ENCODE measurements at places on chromosomes 3 and 15.

DNA sequence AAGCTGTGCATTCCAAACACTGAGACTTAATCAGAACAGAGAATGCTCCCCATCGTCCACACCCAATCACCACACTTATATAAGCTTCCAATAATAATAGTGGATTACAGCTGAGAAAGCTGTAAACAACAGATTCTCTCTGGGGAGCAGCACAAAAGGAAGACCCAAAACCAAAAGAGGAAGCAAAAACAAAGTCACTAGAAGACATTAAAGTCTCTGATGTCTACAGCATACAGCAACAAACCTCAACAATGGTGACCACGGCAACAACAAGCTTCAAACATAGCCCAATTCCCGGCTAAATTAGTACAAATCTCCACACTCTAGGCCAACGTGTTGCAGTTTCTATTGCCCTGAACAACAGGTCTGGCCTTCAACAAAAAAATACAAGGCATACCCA, 37.7 kb downstream of the ZDHHC23 start:
- no peak for DNase-seq

- DNase-seq: no peak
These were observed 60.2 kb upstream of the ARHGEF26 start for GRCh38 chr3:154061001-154061370.

- DNase-seq: no peak
These were observed 62.6 kb downstream of the AKAP13 start for GRCh38 chr15:85443046-85443445.

DNA sequence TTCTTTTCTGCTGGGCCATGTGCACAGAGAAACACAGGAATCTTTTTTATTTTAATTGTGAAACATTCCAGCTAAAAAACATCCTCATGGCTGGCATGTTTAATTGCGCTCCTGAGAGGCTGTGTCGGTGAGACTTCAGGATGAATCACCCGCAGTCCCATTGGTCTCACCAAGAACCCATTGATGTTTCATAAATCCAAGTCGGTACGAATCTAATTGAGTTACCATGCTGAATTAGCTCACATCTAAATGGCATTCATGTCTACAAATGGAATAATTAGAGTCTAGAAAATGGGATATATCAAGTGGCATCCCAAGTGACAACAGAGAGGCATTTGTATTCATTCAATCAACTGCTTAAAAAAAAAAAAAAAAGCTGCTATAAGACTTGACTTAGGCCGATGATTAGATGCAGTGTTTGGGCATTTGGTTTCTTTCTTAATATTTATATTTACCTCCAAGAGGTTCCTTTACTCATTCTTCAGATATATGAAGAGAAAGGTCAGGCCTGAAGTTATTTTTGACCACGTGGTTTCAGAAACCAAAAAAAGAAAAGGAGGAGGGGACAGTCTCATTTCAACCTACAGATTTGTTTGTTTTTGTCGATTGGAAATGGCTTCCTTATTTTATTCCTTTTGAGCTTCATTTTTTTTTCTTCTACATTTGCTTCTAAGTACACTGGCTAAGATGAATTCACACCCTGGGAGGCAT, 79.1 kb upstream of the FOXB1 start:
- DNase-seq: no peak

DNA sequence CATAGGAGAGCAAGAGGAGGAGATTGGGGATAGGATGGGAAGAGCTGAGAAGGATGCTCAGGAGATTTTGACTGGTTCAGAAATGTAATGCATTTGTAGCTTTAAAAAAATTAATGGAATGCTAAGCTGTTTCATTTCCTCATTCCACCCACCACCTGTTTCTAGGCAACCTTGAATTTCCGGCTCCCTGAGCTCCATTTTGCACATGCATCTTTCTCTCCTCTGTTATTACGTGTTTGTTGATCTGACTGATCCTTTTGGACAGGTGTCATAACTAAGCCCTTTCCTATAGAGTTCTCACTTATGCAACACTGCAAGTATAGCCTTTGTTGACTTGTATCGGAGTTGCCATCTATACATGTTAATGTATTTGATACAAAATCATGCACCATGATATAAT, 4.3 kb downstream of the TMPRSS7 start:
- DNase-seq: no peak

DNA sequence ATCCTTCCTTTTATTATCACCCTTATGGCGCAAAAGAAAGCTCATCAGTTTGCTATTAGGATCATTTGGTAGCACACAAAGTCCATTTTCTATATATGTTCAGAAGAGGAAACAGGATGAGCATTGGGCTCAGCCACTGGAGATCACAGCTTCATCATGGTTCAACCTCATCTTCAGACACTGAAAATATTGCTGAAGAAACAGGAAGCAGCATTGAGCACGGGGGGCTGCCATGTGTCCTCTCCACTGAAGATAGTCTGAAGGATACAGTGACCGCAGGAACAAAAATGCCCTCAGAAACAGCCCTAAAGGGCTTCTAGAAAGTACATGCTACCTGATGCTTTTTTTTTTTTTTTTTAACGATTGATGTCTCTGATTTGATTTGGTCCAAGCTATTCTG, 835.3 kb upstream of the CFAP20DC start:
- DNase-seq: no peak

GRCh38 chr15:71780115-71780976, 30.0 kb upstream of the NR2E3 start:
- peak; percentile 68 for DNase-seq

DNA sequence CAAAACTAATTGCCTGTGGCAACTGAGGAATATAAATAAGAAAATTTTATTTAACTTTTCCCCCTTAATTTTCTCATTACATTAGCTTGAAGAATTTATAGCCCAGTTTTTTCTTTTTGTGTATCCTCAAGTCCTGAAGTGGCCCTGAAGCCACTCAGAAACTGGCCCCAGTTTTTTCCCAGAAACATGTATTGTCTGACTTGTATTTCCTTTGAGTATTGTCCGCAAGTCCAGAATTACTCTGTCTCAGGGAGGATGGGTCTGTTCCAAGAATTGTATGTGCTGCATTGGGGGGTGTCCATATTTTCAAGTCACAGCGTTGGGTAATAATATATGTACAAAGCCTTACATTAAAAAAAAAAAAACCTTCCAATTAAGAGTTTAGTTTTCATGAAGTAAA, 149.7 kb upstream of the IL12A start:
- no peak for DNase-seq

GRCh38 chr3:80261082-80261481, 493.3 kb upstream of the ROBO1 start:
- DNase-seq: no peak

DNA sequence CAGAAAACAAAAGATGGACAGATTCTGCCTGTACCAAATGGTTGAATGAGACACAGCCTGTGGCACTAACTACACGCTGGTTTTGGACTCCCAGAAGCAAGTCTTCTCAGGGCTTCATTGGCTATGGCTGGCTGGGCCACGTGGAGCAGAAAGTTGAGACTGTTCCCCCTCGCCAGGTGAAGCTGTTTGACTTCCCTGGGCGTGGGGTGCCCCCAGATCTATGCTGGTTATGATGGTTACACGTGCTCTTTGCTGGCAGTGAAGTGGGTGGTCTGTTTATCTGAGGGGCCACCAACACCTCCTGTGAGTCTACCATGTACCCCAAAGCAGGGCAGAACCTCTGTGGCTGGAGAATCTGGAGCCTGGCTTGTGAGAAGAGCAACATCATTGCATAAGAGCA, 60.3 kb upstream of the EPHA6 start:
- no peak for DNase-seq

DNA sequence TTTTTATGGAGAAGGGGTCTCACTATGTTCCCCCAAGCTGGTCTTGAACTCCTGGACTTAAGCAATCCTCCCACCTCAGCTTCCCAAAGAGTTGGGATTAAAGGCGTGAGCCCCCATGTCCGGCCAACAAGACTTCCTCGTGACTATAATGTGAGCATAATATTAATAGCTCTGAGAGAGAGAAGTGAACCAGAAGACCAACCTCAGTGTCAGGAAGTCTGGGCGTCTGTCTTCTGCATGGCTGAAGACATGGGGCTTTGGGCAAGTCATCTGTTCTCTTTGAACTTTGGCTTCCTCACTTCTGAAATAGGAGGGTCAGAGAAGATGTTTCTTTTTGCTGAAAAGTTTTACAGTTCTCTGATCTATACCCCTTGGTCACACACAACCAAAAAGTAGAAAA, 92.1 kb downstream of the SLC49A4 start:
- no peak for DNase-seq

- DNase-seq: no peak
These were observed 57.5 kb downstream of the MAGEF1 start for GRCh38 chr3:184654375-184654774.

- no peak for DNase-seq
These were observed 58.1 kb upstream of the MEF2A start for GRCh38 chr15:99507504-99508310.

DNA sequence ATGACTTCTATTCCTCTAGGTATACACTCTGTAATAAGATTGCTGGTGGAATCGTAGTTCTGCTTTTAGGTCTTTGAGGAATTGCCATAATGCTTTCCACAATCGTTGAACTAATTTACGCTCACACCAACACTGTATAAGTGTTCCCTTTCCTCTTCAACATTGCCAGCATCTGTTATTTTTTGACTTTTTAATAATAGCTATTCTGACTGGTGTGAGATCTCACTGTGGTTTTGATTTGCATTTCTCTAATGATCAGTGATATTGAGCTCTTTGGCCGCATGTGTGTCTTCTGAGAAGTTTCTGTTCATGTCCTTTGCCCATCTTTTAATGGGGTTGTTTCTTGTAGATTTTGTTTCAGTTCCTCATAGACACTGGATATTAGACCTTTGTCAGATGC, 12.8 kb downstream of the NXPE3 start:
- DNase-seq: no peak

GRCh38 chr3:187694801-187695200, 7.6 kb downstream of the RTP2 start:
- DNase-seq: no peak

GRCh38 chr3:190013943-190014924, 106.5 kb downstream of the P3H2 start:
- no peak for DNase-seq

GRCh38 chr3:185561958-185562357, 9.6 kb upstream of the LIPH start:
- no peak for DNase-seq

DNA sequence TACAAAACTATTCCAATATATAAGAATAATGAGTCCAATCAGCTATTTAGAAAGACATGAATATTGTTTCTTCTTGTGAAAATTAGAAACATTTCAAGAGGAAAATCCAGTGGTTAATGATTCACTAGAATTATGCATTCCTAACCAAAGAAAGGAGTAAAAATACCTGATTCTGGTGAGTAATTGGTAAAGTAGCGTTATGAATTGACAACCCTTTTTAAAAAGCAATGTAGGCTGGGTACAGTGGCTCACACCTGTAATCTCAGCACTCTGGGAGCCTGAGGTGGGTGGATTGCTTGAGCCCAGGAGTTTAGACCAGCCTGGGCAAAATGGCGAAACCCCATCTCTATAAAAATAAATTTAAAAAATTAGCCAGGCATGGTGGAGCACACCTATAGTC, 43.3 kb downstream of the TOPAZ1 start:
- DNase-seq: no peak

DNA sequence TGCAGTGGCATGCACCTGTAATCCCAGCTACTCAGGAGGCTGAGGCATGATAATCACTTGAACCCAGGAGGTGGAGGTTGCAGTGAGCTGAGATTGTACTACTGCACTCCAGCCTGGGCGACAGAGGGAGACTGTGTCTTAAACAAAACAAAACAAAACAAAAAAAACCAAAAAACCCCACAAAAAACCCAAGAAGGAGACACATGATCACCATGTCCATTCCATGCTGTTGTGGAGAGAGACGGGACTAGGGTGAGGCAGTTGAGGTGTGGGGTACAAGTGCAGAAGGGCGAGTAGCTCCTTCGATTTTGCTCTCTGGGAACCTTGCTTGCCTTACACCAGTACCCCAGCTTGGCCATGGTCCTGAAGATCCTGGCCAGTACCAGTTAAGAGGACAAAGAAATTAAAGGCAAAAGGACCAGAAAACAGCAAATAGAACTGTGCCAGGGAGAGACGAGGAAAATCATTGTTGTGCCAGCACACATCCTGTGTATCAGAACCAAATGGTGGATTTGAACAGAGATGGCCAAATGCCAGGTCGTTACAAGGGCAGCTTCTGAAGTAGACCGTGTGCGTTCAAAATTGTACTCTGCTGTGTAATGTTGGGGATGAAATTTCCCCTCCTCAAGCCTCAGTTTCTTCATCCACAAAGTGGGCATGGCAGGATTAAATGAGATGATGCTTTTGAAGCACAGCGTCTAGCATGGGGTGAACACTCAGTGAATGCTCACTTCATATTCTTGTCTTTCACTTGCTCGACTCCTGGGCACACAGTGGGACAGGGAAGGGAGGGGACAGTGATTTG, 42.9 kb upstream of the CTSH start:
- no peak for DNase-seq

- DNase-seq: peak; percentile 23
These were observed 121.1 kb downstream of the ROBO2 start for GRCh38 chr3:77160931-77161497.

DNA sequence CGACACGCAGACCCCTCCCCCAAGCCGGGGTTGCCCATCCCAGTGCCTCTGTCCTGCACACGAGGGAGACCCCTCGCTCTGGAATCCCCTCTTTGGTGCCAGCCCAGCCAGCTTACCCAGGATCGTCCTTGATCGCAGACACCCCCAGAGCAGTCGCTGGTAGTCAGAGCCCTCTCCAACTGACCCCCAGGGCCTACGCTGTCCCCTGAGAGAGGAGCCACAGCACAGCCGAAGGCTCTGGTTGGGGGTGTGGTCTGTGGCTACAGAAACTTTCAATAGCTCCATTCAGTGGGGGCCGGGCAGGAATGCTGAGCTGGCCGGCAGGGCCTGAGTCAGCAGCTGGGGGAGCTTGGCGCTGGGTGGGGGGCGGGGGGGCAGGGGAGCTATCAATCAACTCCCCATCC, at the start of gene LCTL:
TSS of gene LCTL (minus strand) at position 258 of the 404 bp plus-strand sequence. CDS start 633 bp downstream, outside the sequence.
- no peak for DNase-seq

DNA sequence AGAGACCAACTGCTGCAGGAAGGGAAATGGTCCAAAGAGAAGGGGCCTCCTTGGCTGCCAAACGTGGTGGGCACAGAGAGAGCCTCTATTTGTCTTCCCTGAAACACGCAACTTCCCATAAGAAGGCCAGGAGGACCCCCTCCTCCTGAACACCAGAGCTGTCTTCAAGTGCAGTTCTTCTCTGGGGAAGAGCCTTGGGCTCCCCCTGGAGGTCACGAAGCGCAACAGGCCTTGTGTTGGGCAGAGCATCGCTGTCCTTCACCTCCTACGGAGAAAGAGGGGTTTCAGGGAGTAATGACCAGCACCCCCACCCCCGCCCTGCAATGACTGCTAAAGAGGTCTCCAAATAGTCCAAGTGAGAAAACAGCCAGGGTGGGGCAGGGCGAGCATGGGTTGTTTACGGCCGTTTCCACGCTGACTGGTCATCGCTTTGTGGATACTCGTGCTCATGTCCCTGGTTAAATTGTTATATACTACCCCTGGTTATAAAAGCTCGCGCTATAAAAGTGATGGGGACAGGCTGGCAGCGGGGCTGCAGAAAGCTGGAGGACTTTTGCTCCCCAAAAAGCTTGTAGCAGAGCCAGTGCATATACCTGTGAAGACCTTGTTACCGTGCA, 397.5 kb upstream of the ATP10A start:
- peak; percentile 23 for DNase-seq

GRCh38 chr3:42728056-42728455, 25.5 kb upstream of the HHATL start:
- no peak for DNase-seq

Measured in NCI-H526 (cell line).